ENCODE measurements at places on chromosomes 16 and 17.

DNA sequence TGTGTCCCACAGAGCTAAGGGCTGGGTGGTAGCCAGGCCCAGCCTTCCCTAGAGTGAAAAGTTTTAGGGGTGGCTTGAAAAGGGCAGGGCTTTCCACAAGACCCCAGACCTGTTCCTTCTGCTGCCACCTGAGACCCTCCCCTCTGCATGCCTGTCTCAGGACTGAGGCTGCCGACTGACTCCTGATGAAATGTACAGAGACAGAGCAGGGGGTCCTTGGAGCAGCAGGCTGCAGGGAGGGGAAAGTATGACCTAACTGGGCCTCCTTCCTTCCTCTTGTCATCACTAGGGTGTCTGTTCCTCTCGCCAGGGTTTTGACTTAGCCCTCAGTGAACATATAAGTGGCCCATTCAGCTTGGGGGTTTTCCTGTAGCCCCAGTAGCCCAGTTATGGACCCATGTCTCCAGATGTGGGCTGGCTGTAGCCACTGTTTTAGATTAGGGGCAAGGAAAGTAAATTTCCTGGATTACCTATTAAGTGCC is 14.9 kb upstream of the NFATC3 start:
- no peak for DNase-seq

- no peak for DNase-seq
These were observed 23.4 kb upstream of the PHKG2 start for GRCh38 chr16:30724641-30725417.

DNA sequence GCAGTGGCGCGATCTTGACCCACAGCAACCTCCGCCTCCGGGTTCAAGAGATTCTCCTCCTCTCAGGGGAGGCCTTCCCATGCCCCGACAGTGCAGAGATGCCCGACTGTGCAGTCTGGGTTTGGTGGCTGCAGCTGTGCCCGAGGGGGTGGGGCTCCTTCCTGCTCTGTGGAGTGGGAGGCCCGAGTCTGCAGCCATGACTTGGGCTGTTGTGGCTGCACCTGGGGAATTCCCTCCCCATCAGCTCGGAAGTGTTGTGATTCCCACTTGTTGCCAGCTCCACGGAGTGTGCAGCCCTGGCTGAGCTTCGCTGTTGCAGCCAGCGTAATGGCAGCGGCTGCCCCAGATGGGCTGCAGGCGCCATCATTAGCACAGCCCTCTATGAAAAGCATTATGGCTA is 66.4 kb upstream of the SMIM36 start:
- DNase-seq: no peak

DNA sequence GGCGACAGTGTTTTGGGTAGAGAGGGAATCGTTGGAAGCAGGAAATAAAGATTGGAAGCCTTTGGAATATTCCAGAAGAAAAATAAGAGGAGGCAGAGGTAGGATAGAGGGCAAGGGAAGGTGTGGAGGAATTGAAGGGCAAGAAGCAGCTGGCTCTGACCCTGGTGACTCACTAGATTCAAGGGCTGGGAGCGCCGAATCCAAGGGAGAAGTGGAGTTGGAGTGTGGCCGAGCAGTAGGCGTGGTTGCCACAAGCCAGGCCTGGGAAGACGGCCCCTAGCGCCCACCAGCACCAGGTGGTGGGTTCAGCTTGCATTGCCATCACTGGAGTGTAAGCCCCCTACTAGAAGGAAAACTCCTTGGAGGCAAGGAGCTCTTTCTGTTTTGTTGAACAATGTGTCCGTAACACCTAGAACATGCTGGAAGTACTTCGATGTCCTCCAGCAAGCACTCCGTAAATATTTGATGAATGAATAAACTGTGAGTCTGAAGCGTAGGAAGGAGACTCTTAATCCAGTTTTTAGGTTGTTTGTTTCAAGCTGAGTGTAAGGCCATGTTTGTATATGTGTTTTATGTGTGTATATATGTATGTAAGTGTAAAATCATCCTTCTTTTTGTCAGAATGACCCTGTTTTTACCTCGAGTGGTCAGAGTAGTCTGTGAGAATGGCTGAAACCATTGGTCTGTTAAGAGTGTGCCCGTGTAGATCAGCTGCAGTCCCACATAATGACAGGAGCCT is 139.5 kb downstream of the CMIP start:
- no peak for DNase-seq

DNA sequence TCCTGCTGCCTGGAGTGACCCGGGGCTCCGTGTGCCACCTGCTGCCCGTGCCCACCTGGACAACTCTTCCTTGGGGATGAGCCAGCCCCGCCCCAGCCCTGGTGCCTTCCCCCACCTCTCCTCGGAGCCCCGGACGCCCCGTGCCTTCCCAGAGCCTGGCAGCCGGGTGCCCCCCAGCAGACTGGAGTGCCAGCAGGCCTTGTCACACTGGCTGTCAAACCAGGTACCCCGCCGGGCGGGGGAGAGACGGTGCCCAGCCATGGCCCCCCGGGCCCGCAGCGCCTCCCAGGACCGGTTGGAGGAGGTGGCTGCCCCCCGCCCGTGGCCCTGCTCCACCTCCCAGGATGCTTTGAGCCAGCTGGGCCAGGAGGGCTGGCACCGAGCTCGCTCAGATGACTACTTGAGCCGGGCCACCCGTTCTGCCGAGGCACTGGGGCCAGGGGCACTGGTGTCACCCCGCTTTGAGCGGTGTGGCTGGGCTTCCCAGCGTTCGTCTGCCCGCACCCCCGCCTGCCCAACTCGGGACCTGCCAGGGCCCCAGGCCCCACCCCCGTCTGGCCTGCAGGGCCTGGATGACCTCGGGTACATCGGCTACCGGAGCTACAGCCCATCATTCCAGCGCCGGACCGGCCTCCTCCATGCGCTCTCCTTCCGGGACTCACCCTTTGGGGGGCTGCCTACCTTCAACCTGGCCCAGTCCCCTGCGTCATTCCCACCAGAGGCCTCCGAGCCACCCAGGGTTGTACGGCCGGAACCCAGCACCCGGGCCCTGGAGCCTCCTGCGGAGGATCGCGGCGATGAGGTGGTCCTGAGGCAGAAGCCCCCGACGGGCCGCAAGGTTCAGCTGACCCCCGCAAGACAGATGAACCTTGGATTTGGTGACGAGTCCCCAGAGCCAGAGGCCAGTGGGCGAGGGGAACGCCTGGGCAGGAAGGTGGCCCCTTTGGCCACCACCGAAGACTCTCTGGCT is 38.4 kb downstream of the ARHGAP23 start:
- DNase-seq: no peak

- DNase-seq: no peak
These were observed 106.2 kb downstream of the XYLT1 start for GRCh38 chr16:17364319-17365210.

DNA sequence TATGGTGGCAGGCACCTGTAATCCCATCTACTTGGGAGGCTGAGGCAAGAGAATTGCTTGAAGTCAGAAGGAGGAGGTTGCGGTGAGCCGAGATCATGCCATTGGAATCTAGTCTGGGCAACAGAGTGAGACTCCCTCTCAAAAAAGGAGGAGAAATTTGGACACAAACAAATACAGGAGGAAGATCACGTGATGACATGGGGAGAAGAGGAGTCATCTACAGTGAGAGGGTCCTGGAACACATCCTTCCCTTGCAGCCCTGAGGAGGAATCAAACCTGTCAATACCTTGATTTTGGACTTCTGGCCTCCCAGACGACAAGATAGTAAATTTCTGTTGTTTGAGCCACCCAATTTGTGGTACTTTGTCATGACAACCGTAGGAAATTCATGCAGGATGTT is 671.9 kb upstream of the EEF2KMT start:
- no peak for DNase-seq

DNA sequence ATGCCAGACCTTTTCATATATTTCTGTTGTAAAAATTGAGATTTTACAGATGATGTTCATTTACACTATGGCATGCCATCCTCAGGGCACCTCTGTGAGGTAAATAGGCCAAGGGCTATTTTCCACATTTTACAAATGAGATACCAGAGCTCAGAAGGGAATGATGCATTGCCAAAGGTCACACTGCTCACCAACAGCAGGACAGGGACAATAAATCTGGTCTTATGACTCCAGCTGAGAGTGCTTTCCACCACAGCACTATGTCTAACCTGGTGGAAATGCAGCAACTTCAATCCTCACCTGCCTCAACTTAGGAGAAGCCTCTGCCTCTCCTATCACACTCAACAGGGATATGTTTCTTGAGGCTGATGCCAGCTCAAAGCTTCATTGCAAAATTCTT is 40.6 kb downstream of the GRIN2A start:
- DNase-seq: no peak
